A172 (cell line): ENCODE measurements at places on chromosomes 3 and 15.

DNA sequence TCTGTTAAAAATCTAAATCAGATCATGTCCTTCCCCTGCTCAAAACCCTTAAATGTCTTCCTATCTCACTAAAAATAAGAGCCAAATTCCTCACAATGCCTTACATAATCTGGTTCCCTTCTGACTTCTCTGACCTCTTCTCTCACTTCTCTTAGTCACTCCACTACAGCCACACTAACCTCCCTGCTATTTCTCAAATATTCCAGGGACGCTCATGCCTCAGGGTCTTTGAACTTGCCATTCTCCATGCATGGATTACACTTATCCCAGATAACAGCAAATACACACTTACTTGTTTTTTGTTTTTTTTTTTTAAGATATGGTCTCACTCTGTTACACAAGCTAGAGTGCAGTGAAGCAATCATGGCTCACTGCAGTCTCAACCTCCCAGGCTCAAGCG lies 8.5 kb downstream of the TP53BP1 start:
- no peak for DNase-seq

DNA sequence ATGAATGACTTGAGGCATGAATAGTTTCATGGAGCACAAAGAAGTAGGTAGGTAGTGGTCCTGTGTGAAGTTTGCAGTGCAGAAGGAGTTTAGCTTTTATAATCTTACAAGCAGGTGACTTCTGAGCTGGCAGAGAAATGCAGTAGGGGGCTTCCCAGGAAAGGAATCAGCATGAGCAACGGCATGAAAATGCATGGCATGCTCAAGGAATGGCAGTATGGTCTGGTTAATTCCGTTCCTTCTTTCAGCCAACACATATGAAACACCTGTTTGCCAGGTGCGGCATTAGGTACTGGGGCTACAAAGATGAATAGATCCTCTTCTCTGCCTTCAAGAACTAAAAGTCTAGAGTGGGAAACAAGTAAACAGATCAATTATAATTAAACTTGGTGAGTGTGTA lies 138.0 kb upstream of the BHLHE40 start:
- DNase-seq = peak; percentile 11

DNA sequence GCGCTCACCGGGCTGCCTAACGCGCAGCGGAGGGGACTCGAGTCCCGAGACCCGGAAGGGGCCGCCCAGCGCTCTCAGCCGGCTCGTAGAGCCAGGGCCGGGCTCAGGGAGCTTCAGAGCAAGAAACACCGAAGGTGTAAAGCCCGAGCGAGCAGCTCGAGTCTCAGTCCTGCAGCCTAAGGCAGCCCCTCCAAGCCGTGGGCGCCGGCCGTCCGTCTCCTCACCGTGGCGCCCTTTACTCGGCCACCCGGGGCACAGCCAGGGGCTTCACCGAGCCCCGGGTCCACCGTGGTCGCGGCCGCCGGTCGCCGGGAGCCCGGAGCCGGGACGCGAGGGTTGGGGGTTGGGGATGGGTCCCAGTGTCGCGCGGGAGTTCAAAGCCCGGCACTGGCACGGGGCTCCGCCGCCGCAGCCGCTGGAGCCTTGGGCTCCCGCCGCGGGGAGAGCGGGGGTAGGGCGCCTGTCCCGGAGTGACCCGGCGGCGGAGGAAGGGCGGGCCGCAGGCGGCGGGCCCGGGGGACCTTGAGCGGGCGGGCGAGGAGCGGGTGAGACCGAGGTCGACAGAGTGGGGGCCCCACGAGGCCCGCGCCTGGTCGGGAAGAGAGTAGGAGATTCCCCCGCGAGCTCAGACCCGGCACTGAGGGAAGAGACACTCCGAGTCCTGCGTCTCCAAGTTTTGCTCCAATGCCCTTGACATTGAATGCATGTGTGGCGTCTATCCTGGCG lies 26.9 kb upstream of the THRB start:
- no peak for DNase-seq

- DNase-seq = no peak
Observed at GRCh38 chr15:65154720-65155119, 21.1 kb upstream of the PDCD7 start.

DNA sequence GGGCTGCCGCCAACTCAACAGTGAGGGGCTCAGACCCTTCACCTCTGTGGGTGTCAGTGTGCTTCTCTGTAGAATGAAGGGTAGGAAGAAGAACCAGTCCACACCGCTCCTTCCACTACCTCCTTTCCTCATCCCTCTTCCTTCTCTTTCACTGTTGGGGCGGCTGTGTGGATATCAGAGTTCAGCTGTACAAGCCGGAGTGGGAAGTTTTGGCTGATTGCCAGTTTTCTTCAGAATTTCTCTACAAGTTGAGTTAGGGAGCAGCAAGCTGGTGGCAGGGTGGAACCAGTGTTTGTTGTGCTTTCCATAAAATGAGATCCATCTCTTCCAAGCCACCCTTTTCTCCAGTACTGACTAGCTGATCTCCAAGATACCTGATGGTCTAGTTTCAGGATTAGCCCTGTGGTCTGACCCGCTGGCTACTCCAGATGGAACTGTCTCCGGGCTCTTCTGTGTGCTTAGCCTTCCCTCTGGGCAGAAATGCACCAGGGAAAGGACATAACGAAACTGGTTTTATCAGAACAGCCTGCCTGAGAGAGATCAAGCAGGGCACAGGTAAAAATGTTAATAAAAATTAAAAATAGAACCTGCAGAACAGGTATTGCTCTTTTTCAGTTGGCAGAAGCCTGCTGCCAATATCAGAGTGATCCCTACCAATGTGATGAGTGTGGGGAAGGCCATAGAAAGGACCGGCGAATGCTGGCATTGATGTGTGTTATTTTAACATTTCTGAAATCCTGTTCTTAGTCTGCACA lies 169.9 kb upstream of the TSC22D2 start:
- DNase-seq = no peak

DNA sequence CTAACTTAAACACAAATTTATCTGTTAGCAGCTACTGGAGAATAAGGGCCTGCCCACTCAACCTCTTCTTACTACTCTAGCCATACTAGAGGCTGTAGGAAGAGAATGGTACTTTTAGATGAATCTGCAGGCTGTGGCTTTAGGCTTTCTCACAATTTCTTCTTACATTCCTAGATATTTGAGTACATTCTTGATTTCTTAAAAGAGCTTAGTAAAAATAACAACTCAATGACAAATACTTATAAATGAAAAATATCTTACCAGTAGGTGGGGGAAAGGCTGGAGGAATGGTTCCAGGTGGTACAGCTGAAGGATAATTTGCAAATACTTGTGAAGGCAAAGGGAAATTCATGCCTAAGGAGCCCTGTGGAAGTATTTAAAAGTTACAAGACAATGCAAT lies 92.9 kb upstream of the GK5 start:
- DNase-seq = peak; percentile 10

DNA sequence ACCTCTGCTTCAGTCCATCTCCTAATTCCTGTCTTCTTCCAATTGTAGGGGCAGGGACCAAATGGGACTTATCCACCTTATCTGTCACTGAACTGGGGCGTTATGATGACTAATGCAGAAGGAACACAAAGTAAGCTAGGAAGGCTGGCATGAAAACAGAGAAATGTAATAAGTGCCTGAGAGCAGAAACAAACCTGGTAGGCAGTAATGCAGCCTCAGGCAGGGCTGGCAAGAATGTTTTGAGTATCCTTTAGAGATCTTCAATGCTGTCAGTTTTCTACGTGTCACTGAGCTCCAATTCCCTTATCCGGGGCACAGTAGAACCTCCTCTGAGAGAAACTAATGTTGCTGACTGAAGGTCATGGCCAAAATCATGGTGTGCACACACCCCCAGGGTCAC lies 246.2 kb upstream of the TBL1XR1 start:
- DNase-seq = peak; percentile 78

- no peak for DNase-seq
Observed at GRCh38 chr3:157225001-157225400, 65.1 kb upstream of the CCNL1 start.

GRCh38 chr15:75452865-75453702 lies 1.6 kb upstream of the SIN3A start:
- DNase-seq = peak; percentile 10

DNA sequence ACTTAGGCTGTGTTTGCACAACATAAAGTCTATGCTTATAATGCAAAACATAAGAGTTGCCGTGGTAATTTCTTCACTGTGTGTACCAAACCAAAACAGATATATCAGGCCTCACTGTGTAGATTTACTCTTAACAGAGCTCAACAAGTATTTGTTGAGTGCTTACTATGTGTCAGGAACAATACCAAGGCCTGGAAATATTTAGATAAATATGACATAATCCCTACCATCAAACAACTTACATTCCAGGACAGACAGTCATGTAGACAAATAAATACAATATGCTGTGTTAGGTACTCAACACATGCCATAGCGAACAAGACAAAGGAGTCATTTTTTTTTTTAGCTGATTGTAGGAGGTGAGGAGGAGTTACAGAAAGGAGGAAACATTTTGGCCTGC lies 554.0 kb downstream of the NSUN3 start:
- no peak for DNase-seq

- DNase-seq = no peak
Observed at GRCh38 chr15:93900476-93901400, 330.6 kb upstream of the MCTP2 start.

GRCh38 chr15:63912061-63912615 lies 78.4 kb upstream of the HERC1 start:
- no peak for DNase-seq

DNA sequence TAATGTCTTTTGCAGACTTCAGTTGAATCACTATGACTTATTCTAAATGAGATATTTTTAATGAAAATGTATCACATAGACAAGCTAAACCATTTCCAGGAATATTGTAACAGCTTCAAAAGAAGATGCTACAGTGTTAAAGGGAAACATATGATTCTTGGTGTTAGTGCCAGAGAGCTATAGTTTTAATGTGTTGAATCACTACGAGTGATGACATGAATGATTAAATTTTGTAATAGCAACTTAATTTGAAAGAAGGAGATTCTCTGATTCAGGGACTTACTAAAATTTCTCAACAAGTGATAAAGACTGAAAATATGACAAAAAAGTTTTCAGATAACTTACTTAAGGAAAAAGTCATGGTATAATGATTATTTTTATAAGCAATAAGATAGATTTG lies 267.3 kb upstream of the SLITRK3 start:
- no peak for DNase-seq
